SK-N-MC (cell line): ENCODE measurements at places on chromosomes 11 and 22.

DNA sequence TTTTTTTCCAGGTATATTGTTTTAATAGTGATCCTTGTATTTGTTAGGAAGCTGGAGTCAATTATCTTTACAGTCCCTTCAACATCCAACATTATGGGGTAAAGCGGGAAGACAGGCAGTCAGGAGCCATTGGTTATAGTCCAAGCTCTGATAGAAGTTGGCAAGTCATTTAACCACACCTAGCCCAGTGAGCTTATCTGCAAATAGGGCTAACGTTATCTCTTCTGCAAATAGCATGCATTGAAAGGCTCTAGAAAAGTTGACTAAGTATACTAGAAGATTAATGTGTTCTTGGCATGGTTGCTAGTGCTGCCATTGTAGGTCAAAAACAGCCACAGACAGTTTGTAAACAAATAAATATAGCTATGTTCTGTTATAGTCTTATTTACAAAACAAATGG, 520.7 kb downstream of the OPCML start:
- no peak for DNase-seq

DNA sequence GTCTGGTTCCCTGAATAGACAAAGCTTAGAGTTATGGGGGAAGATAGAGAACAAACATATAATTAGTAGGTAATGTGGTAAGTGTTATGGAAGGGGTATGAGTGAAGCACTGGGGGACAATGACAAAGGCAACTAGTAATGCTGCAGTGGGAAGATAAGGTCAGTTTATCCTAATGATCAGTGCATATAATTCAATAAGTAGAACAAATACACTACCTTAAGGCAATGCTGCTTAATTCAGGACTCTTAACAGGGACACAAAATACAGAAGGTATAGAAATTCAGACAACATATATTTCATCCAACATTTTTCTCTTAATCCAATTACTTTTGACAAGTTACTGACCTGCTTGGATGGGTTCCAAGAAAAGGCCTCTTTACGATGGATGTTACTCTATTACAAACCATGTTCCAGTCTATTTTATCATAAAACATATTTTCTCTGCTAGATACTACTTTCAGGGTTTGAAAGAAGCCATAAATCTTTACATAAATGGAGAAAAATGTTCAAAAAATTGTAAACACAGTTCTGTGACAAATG, 1186.2 kb downstream of the LRRC4C start:
- DNase-seq, result no peak

DNA sequence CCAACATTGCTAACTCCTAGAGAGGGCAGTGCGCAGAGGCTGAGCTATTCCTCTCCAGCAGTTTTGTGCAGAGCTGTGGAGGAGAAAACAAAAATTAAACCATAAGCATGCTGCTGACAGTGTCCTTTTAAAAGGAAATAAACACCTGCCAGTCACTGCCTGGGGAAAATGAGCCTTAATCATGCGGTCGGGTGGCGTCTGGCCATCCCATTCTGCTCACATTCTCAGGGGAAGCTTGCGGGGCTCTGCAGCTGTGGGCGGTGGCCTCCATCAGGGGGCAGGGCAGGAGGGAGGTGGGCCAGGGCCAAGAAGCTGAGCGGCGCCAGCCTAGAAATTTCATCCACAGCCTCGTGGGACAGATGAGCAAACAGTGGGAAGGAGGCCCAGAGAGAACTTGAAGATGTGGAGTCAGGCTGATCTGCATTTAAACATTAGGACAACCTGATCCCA, 71.0 kb upstream of the TP53I11 start:
- no peak for DNase-seq

DNA sequence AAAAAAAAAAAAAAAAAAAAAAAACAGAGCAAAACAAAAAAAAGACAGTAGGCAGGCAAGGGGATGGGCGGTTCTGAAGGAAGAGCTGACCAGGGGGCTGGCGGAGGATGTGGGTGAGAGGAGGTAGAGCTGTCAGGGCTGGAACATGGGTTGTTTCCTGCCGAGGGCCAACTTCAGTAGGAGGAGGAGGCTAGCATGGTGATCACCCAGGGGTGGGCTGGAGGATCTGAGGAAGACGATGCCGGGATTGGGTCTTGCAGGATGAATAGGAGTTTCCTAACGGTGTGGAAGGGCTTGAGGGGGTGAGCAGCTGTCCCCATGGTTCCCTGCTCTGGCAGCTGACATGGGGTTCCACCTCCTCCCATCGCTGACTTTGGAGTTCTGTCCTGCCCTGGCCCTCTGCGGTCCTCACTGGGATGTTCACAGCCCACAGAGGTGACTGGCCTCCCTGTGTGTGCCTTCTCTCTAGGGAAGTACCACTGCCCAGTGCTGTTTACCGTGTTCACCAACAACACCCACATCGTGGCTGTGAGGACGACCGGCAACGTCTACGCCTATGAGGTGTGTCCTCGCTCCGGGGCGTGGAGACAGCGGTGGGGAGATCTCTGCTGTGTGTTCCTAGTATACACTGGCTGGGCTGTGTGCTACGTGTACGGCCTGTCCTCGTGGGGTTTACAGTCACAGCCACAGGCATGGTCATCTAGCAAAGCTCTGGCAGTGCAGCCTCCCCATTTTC, 15.2 kb downstream of the PPIL2 start:
- DNase-seq, result no peak

DNA sequence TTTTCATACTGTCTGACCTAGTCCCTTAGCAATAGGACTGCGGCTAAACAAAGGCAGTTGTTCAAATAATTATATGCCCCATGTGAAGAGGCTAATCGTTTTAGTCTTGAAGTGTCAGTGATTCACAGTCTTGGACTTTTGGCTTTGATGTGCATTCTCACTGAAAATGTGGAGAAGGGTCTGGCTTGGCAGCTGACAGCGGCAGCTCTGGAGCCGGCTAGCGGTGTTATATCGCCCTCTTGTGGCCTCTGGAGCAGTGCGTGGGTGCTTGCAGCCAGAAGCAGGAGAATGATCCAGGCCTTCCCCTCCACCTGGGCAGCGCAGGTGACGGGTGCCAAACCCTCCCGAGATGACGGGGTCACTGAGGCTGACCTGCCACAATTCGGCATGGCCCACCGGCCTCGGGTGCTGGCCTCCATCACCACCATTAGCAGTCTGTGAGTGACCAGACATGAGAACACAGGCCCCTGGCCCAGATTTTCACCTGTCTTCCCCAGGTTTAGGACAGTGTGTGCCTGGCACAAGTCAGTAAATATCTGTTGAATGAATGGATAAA, 90.3 kb upstream of the PITPNB start:
- peak; percentile 20 for DNase-seq

GRCh38 chr11:19458231-19458630, 217.5 kb upstream of the E2F8 start:
- no peak for DNase-seq
